ENCODE measurements at places on chromosomes 3 and 15.

DNA sequence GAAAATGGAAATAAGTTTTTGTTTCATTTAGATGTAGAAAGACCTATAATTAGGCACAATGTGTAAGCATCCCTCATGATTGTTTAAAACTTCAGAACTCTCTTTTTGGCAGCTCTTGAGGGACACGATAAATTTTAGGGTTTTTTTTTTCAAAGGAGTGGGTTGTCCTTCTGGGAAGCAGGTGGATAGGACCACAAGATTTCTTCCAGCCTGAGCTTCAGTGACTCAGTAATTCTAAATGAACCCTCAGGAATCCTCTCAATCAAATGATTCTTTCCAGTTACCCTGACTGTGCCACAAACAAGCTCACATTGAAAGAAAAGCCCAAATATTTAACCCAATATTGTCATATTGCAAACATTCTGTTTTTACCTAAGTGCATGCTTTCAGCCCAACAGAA, 45.1 kb downstream of the COL8A1 start:
- no peak for DNase-seq

GRCh38 chr3:149299938-149300801, 33.3 kb downstream of the TM4SF18 start:
- no peak for DNase-seq

DNA sequence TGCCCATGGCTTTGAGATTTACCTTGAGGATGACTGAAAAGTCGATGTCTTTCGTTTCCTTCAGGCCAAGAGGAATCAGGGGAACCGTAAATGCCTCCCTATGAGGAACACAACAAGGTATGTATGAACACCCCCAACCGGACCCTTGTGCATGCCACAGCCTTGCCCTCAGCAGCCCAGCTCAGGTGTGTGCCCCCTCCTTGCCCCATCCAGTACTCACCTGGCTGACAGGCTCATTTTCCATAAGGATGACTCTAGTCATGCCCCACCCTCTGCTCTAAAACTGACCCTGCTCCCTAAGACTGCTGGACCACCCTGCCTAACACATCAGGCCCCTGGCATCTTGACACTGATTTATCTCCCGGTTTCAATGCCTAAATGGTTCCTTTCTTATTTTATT, 270.0 kb downstream of the GOLGA6L6 start:
- no peak for DNase-seq

- DNase-seq, result peak; percentile 2
Observed at GRCh38 chr3:99250821-99251355, 349.4 kb upstream of the DCBLD2 start.

DNA sequence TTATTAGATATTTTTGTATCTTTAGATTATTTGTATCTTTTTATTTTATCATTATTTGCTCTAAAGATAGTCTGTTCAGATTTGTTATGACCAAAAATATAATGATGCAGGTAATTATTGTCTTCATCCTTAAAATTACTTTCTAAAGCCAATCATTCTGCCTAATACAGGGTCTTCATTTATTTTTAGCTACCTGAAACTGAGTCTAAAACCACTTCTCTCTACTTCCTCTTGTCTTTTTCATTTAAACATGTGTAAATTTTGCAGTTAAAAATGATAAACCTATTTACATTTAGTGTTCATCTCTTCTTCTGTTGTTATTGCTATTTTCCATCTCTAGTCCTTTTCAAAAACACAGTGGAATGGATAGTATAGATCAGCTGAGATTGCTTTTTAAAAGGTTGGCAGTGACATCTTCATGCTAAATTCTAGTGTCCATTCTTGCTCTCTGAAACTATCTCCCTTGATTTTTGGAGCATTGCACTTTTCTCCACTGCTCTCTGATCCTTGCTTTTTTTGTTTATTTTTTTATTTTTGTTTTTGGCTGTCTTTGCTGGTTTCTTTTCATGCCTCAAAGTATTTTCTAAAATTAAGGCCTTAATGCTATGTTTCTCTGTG, 91.8 kb downstream of the UBE2E2 start:
- DNase-seq, result no peak

DNA sequence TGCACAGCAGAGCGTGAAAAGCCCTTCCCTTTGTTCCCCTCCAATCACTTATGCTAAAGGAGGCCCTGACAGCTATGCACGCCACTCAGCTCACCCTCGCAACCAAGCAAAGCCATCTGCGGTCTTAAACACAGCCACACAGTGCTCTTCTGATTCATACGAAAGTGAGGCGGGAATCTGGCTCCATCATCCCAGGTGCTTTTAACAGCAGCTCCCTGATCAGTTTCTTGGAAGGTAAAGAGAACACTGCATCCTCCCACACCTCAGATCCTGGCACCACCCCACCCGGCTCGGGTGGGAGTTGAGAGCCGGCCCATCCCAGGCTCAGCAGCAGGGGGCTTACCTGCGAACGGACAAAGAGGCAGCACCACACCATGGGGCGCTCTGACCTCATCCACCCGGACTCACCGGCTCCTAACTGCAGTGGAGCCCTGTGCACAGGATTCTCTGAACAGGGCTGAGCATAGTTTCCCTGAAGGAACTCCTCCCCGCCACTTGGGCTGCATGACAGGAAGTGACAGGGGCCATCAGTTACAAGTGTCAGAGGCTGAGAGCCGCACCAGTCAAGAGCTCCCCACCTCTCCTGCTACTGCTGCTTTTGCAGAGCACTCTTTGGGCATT, 114.3 kb upstream of the ARHGEF3 start:
- peak; percentile 27 for DNase-seq

GRCh38 chr3:44509393-44509921, 32.0 kb upstream of the ZNF445 start:
- DNase-seq, result no peak

- no peak for DNase-seq
Observed at GRCh38 chr15:38069511-38070011, 135.1 kb downstream of the TMCO5A start.

DNA sequence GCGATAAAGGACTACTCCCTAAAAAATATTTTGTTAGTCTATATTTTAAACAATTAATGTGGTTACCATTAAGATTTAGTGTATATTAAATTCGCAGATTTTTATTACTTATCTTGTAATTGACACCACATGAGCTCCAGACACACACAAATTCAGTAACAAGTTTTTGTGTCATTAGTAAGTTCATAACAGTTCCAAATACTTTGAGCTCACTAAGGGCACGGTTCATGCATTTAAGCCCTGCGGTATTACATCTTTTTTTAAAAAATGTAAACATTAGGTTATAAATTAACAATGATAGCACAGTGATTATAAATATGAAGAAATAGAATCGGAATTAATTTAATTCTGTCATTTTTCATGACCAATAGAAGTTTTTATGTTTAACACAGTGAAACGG, 317.3 kb downstream of the ZNF385D start:
- no peak for DNase-seq

Measured in NCI-H187 (cell line).